ENCODE measurements at places on chromosomes 7 and 10.

- DNase-seq, result no peak
These were observed 28.8 kb upstream of the OPALIN start for GRCh38 chr10:96387601-96388000.

- no peak for DNase-seq
These were observed 244.4 kb downstream of the TNS3 start for GRCh38 chr7:47337531-47337930.

DNA sequence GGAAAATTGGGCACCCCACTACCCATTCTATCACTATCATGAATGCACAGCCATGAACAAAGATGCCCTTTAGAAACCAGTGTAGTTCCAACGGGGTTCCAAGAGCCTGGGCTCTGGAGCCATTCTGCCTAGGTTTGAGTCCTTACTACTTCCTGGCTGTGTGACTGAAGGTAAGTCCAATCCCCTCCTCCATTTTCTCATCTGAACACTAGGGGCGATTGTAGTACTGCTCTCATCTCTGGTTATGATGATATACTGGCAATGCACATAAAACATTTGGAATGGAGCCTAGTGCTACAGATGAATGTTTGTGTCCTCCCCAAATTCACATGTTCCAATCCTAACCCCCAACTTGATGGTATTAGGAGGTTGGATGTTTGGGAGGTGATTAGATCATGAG, 28.1 kb upstream of the CDH23 start:
- no peak for DNase-seq

DNA sequence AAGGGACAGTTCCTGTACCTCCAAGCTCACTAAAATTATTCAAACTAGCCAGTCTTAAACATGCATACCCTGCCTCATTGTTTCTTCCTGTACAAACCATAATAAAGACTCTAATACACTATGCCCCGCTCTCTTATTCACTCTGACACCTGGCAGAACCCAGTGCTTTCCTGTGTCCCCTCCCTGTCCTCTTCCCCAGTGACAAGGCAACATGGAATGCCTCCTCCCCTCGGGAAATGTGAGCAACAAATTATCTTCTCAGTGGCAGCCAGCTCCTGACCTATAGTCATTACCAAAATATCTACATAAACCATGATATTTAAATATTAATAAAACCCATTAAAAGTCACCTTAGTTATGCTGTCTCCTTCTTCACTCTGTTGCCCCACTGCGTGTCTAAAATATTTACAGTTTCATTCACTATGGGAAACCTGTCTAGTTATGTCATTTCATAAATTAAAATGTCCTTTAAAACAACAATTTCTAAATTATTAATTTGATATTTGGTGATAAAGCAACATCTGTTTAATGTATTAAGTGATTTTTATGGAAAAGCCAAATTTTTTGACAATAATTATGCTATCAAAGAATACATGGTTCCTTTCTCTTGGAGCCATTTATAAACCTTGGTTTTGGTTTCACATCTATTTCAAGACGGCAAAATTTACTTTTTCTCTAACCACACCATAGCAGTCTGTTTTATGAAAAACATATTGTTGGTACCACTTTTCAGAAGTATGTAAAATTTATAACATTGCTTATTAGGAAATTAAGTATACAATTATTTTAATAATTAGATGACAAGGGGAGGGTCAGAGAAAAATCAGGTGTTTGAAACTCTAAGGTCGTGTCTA, 1355.2 kb downstream of the XPNPEP1 start:
- DNase-seq, result no peak

- DNase-seq, result no peak
These were observed 111.0 kb upstream of the KMT2E start for GRCh38 chr7:104903044-104903443.

- no peak for DNase-seq
These were observed 25.7 kb upstream of the WAPL start for GRCh38 chr10:86547296-86547695.

DNA sequence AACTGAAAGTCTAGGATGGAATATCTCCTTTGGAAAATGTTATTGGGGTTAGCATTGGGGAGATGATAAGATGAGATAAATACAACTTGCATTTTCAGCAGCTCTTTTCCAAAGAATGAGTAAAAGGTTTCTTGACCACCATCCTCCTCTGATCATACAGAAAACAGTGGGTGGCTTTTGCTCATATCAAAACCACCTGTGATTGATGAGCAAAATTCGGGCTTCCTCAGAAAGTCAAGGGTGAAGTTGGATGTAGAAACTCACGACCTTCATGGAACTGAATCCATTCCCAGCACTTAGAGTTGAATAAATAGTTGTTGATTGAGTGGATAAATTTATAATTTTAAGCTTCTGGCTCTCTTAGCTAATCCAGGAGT, 158.4 kb downstream of the DNAJB6 start:
- no peak for DNase-seq

DNA sequence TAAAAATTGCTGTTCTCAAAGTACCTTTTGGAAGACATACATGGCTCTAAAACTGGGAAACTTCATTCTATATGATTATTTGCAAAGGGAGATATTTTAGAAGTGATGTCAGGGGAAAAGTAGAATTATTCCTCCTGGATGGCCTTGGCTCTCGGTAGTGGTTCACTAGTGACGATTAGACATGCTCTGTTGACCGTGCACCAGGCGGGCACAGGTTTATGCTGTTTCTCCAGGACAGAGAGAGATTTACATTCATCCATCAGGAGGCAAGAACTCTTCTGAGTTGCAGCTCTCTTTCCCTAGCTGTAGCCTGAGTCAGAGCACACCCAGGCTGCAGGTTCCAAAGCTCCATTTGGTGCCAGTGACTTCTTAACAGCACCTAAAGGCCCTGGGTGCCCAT, 184.9 kb upstream of the WDR11 start:
- no peak for DNase-seq

GRCh38 chr7:23396222-23397015, 73.9 kb downstream of the IGF2BP3 start:
- no peak for DNase-seq

- no peak for DNase-seq
These were observed 62.6 kb downstream of the RASGEF1A start for GRCh38 chr10:43204042-43204942.

DNA sequence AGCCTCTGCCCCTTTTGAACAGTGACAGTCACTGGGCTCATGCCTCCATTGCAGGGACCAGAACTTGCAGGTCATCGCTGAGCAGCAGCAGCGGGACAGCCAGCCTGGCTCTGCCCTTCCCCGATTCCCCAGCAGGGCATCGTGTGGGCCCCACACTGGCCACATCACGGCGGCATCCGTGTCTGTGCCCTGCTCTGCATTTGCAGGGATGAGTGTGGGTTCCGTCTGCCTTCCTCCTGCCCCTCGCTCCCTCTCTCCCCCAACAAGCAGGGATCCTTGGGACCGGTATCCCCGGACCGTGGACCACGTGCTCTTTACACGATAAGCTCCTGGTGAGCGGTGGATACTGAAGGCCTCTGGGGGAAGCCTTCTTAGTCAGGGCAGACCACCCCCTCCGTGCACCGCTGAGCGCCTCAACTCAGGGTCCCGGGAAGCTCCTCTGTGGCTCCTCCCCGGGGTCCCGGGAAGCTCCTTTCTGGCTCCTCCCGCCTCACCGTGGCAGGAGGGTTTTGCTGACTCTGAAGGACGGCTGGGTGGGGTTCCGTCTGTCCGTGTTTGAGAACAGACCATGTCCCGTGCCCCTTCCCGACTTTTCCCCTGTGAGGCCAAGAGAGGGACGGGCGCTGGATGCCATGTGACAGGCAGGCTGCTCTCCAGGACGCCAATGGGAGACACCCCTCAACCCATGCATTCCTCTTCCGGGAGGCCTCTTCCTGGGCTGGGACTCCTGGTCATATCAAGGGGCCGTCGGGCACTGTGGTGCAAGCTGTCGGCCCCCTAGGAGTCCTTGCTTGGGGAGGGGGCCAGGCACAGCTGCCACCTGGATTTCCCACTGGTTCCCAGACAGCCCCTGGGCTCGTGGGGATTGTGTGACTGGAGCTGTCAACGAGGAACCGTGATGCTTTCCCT, 23.5 kb upstream of the NKX6-2 start:
- DNase-seq, result no peak

- DNase-seq, result no peak
These were observed 52.2 kb downstream of the CUBN start for GRCh38 chr10:17077346-17077781.
